ENCODE measurements at places on chromosomes 11 and 22.
A peak's percentile ranks its signal among the peaks of the same experiment; 100 is the strongest.

- DNase-seq, result no peak
Observed at GRCh38 chr22:20588843-20589581, 81.6 kb downstream of the MED15 start.

DNA sequence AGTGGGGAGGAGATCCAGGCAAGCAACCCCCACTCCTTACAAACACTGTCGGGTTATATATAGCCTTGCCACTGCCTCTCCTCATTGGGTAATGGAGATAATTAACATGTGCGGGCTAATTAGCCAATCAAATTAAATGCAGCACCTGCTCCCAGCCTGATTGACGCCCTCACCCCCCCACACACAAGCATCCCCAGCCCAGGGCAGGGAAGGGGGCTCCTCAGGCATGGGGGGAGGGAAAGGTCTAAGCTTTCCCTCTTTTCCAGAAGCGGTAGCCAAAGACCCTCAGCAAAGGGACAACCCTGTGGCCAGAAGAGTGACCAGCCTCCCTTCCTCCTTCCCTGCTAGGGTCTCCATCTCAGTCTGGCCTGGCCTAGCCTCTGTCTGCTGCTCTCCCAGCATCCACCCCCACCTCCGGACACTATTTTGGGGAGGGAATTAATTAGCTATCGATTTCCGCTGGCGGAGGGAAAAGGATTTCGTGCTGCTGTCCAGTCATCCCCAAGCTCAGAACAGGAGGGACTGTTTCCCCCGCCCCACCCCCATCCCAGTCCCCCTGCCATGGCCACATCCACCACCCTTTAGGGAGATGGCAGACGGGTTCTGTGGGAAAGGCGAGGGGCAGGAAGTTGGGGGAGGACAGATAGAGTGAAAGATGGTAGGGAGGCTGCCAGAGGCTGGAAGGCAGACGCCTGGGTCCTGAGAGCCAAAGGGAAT lies 7.1 kb downstream of the NRXN2 start:
- no peak for DNase-seq

- DNase-seq, result peak; percentile 9
Observed at GRCh38 chr22:33921525-33922348, 1.5 kb upstream of the LARGE1 start.

DNA sequence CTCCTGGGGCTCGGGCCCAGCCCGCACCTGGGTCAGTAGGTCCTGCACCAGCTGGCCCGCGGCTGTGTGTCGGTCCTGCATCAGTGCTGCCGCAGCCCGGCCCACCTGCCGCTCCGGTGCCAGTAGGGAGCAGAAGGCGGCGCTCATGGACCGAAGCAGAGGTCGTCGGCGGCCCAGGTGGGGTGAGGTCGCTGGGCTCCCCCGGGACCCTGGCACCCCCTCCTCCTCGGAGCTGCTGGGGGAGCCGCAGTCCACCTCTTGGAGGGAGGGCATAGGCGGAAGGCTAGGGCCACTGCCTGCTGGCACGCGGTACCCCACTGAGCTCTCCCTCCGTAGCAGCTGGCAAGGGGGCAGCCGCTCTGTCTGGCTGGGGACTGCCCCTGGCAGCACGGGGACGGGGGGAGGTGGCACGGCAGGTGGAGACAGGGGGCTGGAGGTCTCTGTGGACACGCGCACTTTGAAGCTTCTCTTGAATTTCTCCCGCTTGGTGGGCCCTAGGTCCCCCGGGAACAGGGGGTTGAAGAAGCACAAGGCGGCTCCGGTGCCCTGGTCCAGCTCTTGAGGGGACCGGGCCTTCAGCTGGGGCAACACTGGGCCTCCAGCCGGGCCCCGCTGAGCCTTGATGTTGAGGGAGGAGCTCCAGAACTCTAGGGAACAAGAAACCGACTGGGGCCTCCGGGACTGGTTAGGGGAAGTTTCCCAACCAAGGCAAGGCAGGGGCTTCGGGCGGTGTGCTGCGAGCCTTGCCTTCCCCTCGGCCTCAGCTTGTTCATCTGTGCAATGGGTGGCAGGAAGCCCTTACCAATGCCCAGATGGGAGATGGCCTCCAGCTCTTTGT lies 1.4 kb downstream of the RIN1 start:
- DNase-seq, result no peak

DNA sequence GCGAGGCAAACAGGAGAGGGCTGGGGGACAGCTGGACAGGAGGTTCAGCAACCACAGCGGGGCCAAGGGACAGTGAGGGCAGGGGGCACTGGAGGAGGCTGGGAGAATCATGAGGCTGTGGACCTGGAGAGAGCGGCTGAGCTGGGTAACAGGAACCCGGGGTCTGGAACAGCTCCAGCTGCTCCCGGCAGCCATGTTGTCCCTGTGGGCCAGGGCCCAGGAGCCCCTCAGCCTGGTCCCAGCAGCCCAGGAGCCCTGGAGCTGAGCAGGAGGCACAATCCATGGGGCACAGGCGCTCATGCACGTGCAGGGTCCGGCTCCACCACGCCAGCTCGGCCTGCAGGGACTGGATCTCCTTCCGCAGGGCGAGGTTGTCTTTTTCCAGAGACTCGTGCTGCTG lies 7.4 kb downstream of the BATF2 start:
- DNase-seq, result no peak

- DNase-seq, result no peak
Observed at GRCh38 chr11:87437133-87437843, 399.6 kb downstream of the TMEM135 start.

DNA sequence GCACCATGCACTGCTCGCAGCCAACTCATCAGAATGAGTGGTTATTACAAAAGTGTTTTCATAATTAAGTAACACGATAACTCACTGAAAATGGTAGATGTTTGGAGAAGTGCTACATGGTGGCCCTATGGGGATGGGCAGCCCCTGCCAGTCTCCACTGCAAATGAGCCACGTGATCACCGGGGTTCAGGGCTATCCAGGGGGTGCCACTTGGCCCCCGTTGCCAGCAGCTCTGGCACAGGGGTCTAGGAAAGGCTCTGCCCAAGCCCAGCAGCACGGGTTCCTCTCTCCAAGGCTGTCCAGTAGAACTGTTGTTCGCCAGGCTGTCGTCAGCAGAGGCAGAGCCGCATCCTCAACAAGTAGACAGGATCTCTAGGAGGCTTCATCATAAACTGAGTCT lies 382.1 kb upstream of the B3GAT1 start:
- DNase-seq, result no peak

DNA sequence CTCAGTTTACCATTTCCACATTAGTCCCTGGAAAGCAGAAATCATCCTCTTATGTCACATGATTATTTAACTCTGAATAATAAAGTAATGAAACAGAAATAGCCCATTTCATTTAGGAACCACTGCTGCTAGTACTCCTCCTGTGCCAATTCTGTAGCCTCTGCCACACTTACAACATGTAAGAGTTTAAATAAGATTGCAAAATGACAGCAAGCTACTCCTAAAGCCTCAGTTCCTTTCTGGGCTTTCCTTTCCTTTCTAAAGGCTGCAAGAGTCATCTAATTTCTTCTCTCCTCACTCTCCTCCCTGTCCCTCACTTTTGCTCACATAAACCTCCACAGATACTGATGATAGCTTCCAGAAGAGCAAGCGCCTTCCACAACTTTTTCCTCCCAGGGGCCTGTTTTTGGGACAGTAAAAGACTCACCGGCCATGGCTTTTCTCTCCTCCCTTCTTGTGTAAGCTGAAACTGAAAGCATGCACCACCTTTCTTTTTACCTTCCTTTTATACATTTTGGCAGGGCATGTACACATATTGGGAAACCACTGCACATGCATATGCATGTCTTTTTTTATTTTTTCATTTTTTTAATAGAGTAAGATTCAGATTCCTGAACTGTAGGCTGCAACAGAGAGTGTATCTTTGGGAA lies 38.5 kb downstream of the CARD18 start:
- DNase-seq, result no peak

DNA sequence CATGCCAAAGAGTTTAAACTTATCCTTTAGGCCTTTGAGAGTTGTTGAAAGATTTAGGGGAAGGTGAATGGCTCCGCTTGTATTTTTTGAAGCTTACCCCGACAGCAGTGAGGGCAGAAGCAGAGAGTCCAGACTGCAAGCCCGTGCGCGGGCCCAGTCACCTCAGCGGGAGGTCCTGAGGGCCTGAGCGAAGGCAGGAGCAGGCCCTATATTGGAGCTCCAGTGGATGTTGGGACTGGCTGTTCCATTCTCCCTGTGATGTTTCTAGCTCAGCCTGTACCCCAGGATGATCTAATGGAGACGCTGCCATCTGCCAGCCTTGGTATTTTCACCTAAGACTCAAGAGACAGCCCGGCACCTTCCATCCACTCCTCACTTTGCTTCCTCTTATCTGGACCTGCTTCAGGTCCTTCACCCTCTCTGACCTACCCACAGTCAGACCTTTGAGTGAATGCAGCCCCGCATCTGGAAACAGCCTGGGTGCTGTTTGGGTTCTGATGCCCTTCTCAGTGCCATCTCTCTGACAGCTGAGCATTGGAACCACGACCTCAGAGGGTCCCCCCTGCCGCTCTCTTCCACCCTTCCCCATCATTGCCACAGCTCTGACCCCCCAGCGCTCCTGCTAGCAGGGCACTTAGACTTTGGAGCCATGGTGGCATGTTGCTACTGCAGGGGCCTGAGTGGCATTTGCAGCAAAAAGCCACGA lies 628.2 kb upstream of the CADM1 start:
- no peak for DNase-seq

- DNase-seq, result peak; percentile 35
Observed at GRCh38 chr11:64406221-64406946, 47.4 kb downstream of the RPS6KA4 start.

GRCh38 chr11:21614961-21615360 lies 577.9 kb upstream of the ANO5 start:
- no peak for DNase-seq

- no peak for DNase-seq
Observed at GRCh38 chr22:47784367-47784983, 1022.0 kb downstream of the TBC1D22A start.

GRCh38 chr11:67252831-67253239 lies 13.4 kb upstream of the GRK2 start:
- no peak for DNase-seq

DNA sequence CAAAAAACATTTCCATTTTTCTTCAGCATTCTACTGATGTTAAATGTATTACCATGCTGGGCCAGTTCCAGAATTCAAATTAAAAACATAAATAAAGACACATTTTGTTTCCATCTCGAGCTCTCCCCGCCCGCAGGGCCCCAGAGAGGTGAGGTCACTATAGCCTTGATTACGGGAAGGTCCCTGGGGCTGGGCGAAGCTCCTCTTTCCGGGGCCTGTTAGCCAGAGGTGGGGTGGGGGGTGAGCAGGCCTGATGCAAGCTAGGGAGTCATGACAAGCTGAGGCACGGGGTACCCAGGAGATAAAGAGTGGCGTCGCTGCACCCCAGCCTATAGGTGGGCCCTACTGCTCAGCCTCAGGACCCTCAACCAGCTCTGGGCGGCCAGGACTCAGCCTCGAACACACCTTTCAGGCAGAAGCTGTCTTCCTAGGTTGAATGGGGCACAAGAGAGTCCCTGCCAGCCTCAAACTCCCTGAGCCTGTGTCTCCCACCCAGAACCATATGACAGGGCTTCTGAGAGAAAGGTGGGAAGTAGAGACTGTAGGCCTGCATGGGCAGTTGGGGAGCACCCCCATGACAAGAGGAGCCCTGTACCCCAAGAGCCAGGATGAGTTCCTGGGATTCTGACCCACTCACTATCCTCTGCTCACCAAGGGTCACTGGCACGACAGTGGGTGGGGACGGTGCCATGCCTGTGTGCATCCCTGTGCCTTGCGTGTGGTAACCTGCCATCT lies 34.8 kb downstream of the KCNQ1OT1 start:
- no peak for DNase-seq

DNA sequence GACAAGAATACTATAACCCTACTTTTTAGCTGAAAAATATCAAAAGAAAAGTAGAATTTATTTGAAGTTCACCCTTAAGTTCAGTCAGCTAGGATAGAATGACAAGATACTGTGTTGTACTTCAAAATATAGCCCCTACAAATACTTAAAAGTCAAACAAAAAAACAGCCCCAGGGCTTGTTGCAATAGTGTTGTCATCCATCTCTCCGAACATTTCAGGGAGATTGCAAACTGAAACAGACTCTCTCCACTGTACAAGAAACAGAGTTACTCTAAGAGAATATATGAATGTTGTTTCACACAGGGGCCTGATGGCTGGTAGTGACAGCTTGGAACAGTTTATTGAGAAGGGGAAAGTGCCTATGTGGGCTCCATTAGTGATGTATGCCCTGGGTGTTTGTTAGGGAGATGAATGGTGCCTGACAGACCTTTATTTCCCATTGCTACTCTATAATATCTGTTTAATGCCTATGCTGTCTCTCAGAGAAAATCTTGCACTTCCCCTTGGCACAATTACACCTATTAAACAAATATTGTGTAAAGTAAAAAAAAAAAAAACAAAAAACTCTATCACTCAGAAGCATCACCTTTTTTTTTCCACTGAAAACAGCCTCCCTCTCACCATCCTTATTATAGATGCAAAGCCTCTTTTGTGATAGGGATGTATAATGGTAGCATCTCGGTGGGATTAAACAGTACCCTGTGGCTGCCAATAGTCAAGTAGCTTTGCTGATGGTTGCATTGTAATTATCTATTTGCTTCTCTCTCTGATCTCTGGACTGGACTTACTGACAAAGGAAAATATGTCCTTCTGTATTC lies 506.3 kb upstream of the LUZP2 start:
- peak; percentile 40 for DNase-seq

- DNase-seq, result no peak
Observed at GRCh38 chr11:129298988-129299387, 76.7 kb upstream of the BARX2 start.

GRCh38 chr11:84965484-84965883 lies 661.7 kb downstream of the DLG2 start:
- peak; percentile 2 for DNase-seq

- DNase-seq, result no peak
Observed at GRCh38 chr22:23102776-23103175, 32.5 kb downstream of the GNAZ start.

DNA sequence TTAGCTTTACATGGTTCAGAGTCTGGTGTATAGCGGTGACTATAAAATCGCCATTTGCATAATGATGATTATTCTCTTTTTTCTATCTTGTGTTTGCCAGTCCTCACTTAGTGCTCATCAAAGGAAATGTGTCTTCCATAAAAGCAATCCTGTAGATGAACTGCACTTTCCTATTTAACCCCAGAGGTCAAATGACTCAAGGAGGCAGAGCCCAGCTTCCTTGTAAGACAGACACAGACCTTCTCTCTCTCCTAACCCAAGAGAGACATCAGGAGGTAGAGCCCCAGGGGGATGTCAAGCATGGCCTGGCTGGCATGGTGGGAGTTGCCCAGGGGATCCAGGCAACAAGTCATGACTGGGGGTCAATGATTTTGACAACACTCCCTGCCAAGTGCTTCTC lies 46.9 kb upstream of the CRTAM start:
- DNase-seq, result no peak

GRCh38 chr11:3219281-3219892 lies 774 bp upstream of the MRGPRG start:
- DNase-seq, result no peak

GRCh38 chr11:45665933-45666647 lies 668 bp upstream of the CHST1 start:
- DNase-seq, result no peak

- peak; percentile 61 for DNase-seq
Observed at GRCh38 chr11:83773950-83774880, 488.0 kb upstream of the CCDC90B start.

- no peak for DNase-seq
Observed at GRCh38 chr22:26479043-26479791, 4.4 kb downstream of the HPS4 start.

- DNase-seq, result no peak
Observed at GRCh38 chr11:67437082-67437808, at the start of gene PTPRCAP. Gene PTPRCAP, minus strand, starts transcription at chr11:67437682. Its CDS starts 63 bp downstream, at chr11:67437619.
